Right atrium auricular region (tissue), 2 donors: ENCODE measurements at places on chromosomes 12 and 14.

- DNase-seq, result no peak
These were observed 11.2 kb downstream of the CPNE6 start for GRCh38 chr14:24082411-24083080.

- no peak for DNase-seq
These were observed 159.9 kb downstream of the EGLN3 start for GRCh38 chr14:33790996-33791395.

DNA sequence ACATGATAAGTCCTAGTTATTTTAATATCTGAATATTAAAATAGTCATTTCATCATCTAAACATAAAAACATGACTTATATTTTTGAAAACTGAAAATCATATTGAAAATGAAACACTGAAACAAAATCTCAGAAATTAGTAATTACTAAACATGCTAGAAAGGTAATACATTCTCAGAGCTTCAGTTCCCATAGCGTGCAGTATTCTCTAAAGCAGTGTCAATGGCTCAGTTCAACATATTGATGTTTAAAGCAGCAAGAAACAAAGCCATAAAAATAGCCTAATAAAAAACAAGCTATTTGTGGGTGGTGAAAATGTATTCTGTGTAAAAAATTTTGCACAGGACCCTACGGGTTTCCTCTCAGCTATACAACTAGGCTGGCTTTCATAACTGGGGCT is 1337.4 kb downstream of the FSCB start:
- DNase-seq, result no peak

GRCh38 chr12:19546611-19547162 is 107.4 kb downstream of the AEBP2 start:
- no peak for DNase-seq

DNA sequence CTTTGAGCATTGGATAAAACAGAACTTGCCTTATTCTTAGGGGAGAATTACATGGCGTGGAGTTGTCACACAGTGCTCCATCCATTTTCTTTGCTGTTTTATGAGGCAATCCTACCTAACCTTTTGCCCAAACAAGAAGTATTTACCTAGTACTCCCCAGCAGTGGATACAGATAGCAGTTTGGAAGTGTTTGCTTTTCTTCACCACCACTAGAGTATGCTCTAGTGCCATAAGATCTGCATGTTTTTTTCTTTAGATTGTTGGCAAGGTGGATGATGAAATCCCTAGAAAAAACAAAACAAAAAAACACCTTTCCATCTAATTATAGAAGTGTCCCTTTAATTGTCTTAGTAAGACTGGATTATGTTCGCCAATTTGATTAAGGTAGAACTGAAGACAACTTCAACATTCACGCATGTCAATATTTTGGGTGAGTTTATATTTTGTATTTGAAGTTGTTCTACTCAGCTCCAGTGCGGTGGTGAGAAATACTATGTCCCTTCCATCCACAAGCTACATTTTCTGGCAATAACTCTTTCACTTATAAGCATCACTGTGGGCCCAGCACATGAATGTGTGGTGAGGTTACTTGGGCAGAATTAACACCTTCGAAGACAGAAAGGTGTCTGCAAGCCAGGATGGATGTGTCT is 23.6 kb upstream of the TMEM260 start:
- no peak for DNase-seq

DNA sequence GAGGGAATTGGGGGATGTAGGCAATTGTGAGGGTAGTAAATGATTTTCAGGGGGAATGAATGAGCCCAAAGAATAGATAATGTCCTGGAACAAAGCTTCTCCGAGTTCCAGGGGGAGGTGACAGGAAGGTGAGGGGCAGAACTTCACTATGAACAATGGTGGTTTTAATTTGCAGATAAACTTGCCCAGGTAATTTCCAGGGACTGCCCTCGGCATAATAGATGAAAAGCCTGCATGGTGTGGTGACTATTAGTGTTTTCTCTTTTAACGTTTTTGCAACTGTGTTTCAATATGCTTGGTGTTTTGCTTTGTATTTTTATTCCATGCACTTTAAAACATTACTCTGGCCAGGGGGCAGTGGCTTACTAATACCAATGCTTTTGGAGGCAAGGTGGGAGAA is 325.2 kb upstream of the RGS6 start:
- no peak for DNase-seq

GRCh38 chr12:18932211-18932610 is 194.3 kb downstream of the CAPZA3 start:
- DNase-seq, result no peak

- DNase-seq, result no peak
These were observed 18.7 kb downstream of the TSHR start for GRCh38 chr14:80973931-80974641.

- no peak for DNase-seq
These were observed 5.3 kb upstream of the TSPAN8 start for GRCh38 chr12:71162832-71163763.

GRCh38 chr12:113867258-113867657 is 98.9 kb downstream of the RBM19 start:
- DNase-seq, result no peak

- no peak for DNase-seq
These were observed 83.2 kb downstream of the BCL11B start for GRCh38 chr14:99188731-99189191.

DNA sequence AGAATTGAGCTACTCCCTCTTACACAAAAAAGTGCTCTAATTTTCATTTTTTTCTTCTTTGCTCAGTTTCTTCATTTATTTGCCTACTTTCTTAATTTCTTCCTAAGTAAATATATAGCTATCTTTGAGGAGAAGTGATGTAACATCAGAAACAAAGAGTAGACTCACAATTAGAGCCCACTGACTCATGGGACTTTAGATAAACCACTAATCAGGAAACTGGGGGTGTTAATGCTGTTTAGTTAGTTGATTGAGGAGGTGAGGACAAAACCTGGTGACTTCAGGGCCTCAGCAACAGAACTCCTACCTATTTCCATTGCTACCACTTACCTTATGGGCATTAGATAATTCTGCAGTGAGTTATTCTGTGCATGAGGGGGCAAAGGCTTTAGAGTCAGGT is 151.7 kb downstream of the MON2 start:
- DNase-seq, result no peak

DNA sequence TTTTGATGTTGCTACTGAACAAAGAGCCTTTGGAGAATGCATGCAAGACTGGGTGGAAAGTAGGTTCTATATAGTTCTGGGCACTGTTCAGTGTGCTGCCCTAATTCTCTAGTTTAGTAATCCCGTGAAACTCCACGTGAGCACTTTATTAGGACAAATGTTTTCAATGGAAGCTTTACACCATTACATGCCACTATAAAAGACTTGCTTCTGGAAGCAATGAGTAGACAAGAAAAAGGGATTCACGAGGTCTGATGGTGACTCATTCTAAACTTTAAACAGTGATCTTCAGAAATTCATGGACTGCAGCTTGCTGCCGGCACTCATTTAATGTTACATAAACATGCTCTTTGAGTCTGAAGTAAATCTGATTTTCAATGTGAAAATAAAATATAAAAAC is 22.3 kb downstream of the ATG14 start:
- DNase-seq, result no peak

- DNase-seq, result no peak
These were observed 42.1 kb upstream of the CTDSP2 start for GRCh38 chr12:57888409-57889157.
